ENCODE measurements at places on chromosomes 2 and 18.

GRCh38 chr18:48818329-48819254 is 132.2 kb downstream of the SMAD7 start:
- no peak for DNase-seq

GRCh38 chr2:8378016-8378810 is 303.6 kb upstream of the ID2 start:
- DNase-seq: no peak

- DNase-seq: no peak
These were observed 15.7 kb downstream of the KCTD1 start for GRCh38 chr18:26532367-26533340.

GRCh38 chr2:113986762-113987290 is 96.9 kb downstream of the ACTR3 start:
- DNase-seq: no peak

DNA sequence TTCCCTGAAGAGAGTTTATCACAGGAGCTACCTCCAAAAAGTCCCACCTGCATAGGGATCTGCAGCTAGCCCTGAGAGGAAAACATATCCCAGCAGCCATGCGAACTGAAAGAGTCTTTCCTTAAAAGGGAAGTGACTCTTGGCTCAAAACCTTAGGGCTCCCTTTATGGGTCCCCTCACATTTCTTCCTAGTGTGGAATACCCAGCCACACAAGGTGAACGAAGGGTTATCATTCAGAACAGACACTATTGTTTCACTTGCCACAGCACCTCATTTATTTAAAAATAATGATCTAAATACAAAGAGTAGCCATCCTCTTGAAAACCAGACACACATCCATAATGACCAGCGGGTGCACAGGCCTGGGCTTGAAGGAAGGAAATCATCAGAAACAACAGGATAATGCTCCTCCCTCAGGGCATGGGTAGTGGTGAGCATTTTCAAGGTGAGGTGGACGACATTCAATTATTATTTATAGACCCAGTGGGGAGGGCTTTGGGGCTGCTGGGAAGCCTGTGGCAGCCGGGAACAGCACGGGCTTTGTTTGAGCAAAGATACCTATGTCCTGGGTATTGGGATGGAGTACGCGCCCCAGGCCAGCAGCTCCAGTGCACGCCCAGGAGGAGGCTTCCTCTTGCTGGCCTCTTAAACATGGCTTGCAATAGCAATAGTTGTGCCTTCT is 119.0 kb upstream of the ITGA6 start:
- DNase-seq: no peak

- no peak for DNase-seq
These were observed 25.2 kb upstream of the MRPL33 start for GRCh38 chr2:27746325-27746724.

GRCh38 chr2:57376985-57377384 is 669.6 kb upstream of the VRK2 start:
- DNase-seq: no peak

DNA sequence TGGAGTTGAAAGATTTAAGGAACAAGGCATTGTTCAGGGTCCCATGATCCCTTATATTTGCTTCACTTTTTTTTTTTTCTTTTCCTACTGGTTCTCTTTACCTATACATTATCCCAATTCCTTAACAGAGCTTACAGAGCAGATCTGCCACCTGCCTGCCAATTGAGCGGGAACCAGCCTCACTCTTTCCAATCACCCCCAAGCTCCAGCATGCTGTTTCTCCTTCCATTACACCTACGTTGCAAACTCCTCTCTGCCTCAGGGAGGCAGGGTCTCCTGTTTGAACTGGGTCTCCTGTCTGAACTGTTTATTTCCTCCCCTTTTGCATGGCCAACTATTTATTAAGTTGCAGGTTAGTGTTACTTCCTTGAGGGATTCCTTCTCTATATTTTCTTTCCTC is 77.2 kb upstream of the SLC38A11 start:
- DNase-seq: no peak

- no peak for DNase-seq
These were observed 7.8 kb downstream of the ACMSD start for GRCh38 chr2:134846213-134846612.

DNA sequence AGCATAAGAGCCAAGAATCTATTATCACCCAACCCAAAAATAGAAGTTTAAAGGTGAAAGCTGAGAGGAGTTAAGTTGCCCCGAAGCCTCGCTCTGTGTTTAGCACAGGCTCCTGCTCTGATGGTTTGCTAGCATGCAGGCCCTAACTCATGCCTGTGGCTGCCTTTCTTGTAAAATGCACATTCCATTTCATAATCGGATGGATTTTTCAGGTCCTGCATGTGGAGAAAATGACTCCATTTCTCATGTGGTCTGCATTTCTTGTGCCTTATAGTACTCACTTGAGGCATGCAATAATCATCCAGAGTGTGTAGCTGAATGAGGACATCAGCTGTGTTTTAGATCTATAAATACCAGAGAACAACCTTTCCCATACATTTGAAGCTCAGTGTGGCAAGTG is 381.8 kb downstream of the CPS1 start:
- no peak for DNase-seq

GRCh38 chr2:145302451-145302850 is 782.5 kb upstream of the ZEB2 start:
- DNase-seq: no peak

DNA sequence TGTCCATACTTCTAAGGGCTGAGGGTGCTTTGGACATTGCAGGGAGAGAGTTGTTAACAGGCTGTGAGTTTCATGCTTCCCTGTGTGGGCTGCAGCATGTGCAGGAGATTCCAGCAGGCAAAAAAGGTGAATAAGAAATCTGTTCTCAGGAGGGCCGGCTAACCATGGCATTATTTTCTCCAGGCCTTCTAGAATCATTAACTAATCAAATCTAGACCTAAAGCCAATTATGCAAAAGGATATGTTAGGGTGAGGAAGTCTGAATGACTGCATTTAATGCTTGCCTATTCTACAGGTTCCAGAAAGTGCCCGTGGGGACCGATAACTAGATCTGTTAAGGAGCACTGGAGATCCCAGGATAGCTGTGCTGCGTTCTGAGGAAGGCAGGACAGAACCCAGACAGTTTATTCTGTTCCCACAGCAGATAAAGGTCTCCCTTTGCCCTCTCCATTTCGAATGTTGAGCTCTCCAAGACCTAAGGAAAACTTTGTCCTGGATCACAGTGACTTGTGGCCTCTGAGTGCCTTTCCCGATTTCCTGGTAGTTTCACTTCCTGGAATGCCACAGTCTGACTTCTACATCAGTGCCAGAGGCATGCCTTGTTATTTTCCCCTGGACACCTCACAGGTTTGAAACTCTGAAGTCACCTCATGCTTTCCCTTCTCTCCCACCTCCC is 50.0 kb upstream of the ZFP36L2 start:
- no peak for DNase-seq
